ENCODE measurements at places on chromosomes 1 and 21. TPM values are rescaled to one million over a fixed set of nuclear protein-coding genes. Genes with fewer than 3 reads are reported as not detected.
A peak's percentile ranks its signal among the peaks of the same experiment; 100 is the strongest.

DNA sequence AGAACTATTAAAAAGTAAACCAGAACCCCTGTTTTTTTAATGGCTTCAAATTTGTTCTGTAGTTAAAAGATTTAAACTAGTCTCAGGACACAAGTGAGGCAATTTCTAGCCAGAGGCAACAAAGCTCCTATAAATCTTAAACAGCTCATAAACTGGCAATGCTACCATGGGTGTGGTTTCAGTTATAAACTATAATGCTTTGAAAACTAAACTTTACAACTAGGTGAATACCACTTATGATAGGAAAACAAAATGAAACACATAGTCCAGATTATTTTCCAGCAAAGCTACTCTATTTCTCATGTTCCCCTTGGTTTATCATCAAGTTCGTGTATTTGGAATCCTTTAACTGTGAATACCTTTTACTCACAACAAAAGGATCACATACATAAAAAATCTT lies 282.5 kb downstream of the VAV3 start:
- H3K27me3 ChIP-seq = no peaks in the 10 kb centered on the region
- H3K4me3 ChIP-seq = no peak overlapping the region
- H3K27ac ChIP-seq = peak overlapping the region; percentile 75

- H3K27ac ChIP-seq = no peak overlapping the region
- no peaks in the 10 kb centered on the region for H3K27me3 ChIP-seq
- H3K36me3 ChIP-seq = no peaks in the 10 kb centered on the region
- H3K4me3 ChIP-seq = no peak overlapping the region
- no peak for DNase-seq
Observed at GRCh38 chr1:183593356-183593755, 3.1 kb upstream of the NCF2 start.

- no peaks in the 10 kb centered on the region for H3K36me3 ChIP-seq
- no peaks in the 10 kb centered on the region for H3K27me3 ChIP-seq
- H3K27ac ChIP-seq = no peak overlapping the region
- peak; percentile 49 for DNase-seq
- no peak overlapping the region for H3K4me3 ChIP-seq
Observed at GRCh38 chr1:108057541-108057940, 92.6 kb upstream of the VAV3 start.

GRCh38 chr1:23214640-23215039 lies 2.7 kb downstream of the HTR1D start:
- H3K27ac ChIP-seq = no peak overlapping the region
- no peak for DNase-seq
- H3K4me3 ChIP-seq = no peak overlapping the region
- H3K4me1 ChIP-seq = no peaks in the 10 kb centered on the region
- H3K36me3 ChIP-seq = no peaks in the 10 kb centered on the region
- peaks cover 54% of the 10 kb centered on the region for H3K27me3 ChIP-seq

REN gene
- 16.2 TPM for total RNA-seq
